Stimulated activated effector memory CD8-positive, alpha-beta T cell treated with anti-CD3 and anti-CD28 coated beads, Interleukin-12 subunit alpha, Interleukin-12 subunit beta, amount 100 ng/mL, for 72 hours (primary cell): ENCODE measurements at places on chromosomes 12 and 14.

DNA sequence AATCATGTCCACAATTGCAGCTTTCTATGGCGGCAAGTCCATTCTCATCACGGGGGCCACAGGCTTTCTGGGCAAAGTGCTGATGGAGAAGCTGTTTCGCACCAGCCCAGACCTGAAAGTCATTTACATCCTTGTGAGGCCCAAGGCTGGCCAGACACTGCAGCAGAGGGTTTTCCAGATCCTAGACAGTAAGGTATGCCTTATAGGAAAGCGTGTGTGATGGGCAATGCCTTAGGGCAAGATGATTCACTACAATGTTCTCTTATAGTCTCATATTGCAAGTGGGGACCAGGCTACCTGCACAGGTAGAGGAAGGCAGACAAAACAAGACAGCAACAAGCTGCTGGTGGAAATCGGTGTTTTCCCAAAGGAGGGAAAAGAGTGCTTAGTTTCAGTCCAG lies 110.5 kb downstream of the ERGIC2 start:
- DNase-seq: no peak

- DNase-seq: no peak
Measured at GRCh38 chr14:104322531-104323366, 184.4 kb downstream of the KIF26A start.

DNA sequence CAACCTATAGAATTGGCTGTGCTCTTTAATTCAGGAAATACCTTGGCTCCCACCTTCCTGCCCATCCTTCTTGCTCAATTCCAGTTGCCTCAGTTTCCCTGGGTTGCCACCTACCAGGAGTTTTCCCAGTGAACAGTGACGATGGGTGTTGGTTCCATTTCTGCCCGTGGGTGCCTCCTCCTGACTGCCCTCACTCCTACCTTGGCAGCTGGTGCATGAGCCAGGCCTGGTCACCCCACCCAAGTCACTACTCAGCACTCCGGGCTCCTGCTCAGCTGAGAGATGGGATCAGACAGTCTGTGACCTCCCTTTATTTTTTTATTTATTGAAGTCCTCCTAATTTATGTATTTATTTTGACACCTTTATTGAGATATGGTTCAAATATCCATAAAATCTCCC lies 31.0 kb upstream of the PTGR2 start:
- DNase-seq: no peak

DNA sequence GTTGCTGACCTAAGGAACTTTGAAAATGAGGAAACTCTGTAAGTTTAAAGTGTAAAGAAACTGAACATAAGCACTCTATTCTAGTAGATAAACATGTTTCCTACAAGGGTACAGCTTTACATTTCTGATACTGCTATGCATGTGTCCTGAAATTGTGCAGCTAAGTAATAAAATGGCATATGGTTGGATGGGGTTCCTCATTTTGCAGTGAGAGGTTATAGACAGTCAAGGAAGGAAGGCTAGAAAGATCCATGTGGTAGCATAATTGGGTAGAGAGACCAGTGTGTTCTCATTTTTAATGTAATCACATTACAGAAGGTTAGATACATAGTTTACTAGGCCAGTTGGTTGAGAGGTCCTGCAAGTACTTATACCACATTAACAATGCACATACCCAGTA lies 477.0 kb downstream of the TMEM121 start:
- no peak for DNase-seq

GRCh38 chr14:79568594-79568993 lies 642.7 kb downstream of the DIO2 start:
- no peak for DNase-seq

GRCh38 chr12:38930990-38931389 lies 25.6 kb upstream of the CPNE8 start:
- no peak for DNase-seq

DNA sequence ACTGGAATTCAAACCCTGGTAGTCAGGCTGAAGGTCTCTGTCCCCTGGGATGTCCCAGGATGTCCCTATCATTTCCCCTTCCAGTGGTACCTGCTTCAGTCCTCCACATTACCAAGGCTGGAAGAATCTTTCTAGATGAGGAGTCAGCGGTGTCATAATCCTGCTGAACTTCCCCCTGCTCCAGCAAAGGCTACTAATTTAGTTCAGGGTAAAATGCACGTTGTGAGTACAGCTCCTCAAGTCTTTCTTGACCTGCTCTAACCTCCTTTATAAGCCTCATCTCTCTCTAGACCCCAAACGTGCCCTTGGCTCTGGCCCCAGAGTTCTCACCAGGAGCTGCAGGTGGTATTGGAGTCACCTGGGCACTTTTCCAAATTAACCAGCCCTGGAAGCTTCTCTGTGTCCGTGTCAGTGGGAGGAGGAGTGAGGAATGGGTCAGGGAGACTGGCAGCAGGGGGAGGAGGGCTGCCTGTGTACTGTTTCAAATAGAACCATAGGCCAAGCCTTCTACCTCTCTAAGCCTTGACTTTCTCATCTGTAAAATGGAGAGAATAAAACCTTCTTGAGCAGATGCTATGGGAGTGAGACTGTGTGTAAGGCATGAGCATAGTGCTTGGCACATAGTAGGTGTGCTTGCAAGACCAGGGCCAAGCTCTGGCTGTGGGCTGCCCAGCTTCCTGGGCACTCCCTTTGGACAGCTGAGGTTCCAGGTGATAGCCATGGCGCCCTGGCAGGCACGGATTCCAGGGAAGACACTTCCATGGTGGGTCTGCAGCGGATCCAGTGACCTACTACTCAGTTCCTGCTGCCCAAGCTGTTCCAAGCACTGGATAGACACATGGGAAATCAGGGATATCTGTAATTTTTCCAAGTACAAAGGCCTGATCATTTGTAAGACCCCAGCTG lies 24.5 kb downstream of the ASB2 start:
- DNase-seq: no peak

DNA sequence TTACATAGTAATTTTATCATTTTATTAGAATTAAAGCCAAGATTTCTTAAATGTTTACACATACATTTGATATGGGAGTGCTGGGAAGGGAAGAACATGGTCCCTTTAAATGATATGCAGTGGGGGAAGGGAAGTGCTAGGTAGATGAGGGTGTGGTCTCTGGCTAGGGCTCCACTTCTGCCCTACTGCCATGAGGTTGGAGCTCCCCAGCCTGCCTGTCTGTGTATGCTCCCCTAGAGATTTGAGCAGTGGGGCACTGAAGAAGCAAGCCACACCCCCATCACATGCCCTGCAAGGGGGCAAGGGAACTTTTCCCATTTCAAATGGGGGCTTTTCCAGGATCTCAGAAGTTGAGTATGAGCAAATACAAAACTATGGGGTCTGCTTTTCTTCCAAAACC lies 25.5 kb downstream of the CLECL1 start:
- DNase-seq: no peak

- no peak for DNase-seq
Measured at GRCh38 chr14:102019006-102019540, 54.7 kb downstream of the DYNC1H1 start.

DNA sequence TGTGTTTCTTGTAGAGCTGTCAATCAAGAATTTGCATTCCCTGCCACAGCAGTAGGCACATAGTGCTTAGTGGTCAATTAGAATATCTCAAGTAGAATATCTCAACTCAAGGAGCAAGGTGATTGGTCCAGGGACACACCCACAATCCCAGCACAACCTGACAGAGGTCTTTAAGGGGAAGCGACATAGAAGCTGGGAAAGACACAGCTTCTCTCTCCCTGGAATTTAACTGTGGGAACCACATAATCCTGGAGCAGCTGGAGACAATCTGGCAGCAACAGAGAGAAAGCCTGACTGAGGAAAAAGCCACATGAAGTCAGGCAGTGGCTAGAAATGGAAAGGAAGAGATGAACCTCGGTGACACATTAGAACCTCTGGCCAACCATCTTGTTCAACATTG lies 85.7 kb upstream of the LMO3 start:
- no peak for DNase-seq

GRCh38 chr14:89911010-89911919 lies 43.3 kb downstream of the EFCAB11 start:
- DNase-seq: no peak

GRCh38 chr14:24459331-24459730 lies 16.8 kb upstream of the SDR39U1 start:
- no peak for DNase-seq

GRCh38 chr14:70916300-70916699 lies 9.0 kb downstream of the PCNX1 start:
- DNase-seq: no peak

DNA sequence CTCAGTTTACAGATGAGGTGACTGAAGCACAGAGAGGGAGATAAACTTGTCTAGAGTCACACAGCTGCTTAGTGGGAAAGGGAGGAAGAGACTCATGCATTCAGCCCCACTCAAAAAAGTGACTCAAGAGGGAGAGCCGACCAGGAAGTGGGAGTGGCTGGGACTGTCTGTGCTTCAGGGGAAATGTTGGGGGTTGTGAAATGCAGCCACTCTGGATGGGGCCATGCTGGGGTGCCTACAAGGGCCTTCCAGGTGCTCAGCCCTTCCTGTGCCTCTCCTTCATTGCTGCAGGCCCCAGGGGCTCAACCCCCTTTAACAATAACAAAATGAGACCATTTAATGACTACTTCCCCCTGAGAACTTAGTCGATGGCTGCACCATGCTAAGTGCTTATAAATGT lies 41.8 kb downstream of the CACNA1C start:
- no peak for DNase-seq

DNA sequence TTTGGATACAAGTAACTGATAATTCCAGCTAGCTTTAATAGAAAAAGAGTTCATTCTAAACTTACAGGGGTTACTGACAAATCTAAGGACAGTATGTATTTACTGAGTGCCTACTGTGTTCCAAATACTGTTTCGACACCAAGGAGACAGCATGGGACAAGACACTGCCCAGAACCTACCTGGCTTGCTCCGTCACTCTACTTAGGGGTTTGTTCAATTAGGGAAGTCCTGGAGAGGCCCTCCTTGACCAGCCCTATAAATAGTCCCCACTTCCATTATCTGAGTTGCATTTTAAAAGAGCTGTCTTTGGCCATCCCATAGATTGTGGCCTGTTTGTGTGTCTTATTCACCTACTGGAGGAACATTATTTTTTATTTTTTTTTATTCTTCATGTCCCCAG lies 129.5 kb upstream of the ATF1 start:
- DNase-seq: no peak

DNA sequence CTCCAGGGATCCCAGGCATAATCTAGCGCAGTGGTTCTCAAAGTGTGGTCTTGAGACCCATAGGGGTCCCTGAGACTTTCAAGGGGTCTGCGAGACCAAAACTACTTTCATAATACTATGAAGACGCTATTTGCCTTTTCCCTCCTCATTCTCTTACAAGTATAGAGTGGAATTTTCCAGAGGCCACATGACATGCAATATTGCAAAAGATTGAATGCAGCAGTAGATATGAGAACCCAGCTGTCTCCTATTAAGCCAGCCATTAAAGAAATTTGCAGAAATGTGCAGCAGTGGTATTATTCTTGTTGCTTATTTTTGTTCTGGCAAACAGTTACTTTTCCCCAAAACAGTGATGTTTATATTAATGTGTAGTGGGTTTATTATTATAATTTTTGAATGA lies 62.8 kb downstream of the VWF start:
- DNase-seq: no peak

DNA sequence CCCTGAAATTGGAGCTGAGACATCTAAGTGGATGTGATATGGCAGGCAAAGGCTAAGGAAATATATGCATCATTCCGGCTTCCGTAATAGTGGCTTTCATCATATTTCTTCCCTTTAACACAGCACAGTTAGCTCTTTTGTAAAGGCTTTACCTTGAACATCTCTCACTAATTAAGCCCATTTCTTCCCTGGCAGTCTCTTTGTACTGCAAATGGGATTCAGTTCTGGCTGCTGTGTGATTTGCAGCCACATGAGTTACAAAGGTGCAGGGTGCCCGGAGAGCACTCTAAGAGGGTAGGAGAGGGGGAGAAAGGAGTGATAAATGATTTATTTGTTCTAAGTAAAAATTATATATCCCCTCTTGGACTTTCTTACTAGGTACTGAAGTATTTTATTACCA lies 232.1 kb upstream of the CCDC196 start:
- no peak for DNase-seq

- no peak for DNase-seq
Measured at GRCh38 chr12:20320552-20320951, 47.8 kb upstream of the PDE3A start.

DNA sequence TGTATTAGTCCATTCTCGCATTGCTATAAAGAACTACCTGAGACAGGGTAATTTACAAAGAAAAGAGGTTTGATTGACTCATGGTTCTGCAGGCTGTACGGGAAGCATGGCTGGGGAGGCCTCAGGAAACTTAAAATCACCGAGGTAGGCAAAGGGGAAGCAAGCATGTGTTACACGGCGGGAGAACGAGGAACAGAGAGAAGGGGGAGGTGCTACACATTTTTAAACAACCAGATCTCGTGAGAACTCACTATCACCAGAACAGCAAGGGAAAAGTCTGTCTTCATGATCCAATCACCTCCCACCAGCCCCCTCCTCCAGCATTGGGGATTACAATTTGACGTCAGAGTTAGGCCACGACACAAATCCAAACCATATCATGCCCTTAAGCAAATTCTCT lies 13.3 kb upstream of the MAX start:
- DNase-seq: no peak

DNA sequence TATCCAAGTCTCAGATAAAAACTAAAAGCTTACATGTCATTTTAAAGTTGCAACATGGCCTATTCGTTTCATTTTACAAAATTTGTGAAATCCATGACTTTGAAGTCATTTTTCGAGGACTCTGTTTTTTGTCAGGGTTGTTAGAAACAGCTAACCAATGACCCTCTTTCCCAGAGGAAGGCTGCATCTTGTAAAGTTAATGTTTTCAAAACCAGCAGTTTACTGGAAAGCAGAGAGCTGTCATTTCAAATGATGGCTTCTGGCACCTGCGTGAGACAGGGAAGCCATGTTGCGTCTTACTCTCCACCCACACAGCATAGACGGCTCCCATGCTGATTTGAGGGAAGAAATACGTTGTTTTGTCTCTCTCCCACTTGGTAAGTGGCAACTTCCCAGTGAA lies 50.1 kb upstream of the RTRAF start:
- DNase-seq: no peak

- no peak for DNase-seq
Measured at GRCh38 chr12:754851-755562, 2.6 kb downstream of the WNK1 start.

- no peak for DNase-seq
Measured at GRCh38 chr12:67921286-67921685, 68.0 kb upstream of the IFNG-AS1 start.

- no peak for DNase-seq
Measured at GRCh38 chr12:2359725-2360629, 307.2 kb downstream of the CACNA1C start.

- DNase-seq: no peak
Measured at GRCh38 chr12:9735601-9736000, 2.7 kb upstream of the CLECL1 start.

GRCh38 chr12:5083955-5084849 lies 40.5 kb downstream of the KCNA5 start:
- DNase-seq: no peak

- no peak for DNase-seq
Measured at GRCh38 chr14:91470216-91470615, 39.9 kb downstream of the PPP4R3A start.

DNA sequence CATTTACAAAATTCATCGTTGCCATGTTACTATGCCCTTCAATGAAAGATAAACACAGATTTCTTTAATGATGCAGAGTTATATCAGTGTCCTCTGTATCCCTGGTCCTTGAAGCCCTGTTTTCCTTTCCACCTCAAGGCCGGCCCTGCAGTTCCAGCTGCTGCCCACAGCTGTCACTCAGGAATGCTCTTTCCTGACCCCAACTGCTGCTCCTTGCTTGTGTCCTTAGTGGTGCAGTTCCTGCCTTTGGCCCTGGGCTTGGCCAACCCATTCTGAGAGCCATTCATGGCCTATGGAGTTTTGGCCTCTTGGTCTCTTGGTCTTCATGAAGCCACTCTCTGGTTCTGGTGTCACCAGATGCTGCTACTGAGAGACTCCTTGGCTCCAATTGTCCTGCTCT lies 93.1 kb downstream of the GAS2L3 start:
- no peak for DNase-seq
